Psoas muscle (tissue), 8 donors: ENCODE measurements at places on chromosomes 7 and 10. TPM values are rescaled to one million over a fixed set of nuclear protein-coding genes. Genes with fewer than 3 reads are reported as not detected.

GRCh38 chr7:24025765-24026164 is 258.2 kb upstream of the NPY start:
- DNase-seq, result no peak

- DNase-seq, result no peak
Measured at GRCh38 chr7:29478226-29478625, 85.4 kb upstream of the PRR15 start.

DNA sequence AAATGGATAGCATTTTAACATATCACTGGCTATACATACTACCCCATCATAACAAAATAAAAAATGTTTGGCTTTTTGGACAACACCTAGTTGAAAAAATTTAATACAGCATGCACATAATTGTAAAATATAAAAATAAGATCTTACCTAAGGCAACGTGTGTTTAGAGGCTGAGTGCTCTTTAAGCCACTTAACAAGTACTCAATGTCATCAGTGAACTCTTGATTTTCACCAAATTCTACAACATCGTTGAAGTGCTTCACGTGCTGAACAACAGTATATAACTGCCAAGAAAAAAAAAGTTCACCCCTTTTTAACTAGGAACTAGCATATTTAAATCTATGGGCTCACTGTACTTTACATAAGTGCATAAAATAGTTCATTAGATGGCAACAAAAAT is 49.5 kb downstream of the WAPL start:
- no peak for DNase-seq

GRCh38 chr7:124701955-124702354 is 63.6 kb downstream of the GPR37 start:
- no peak for DNase-seq

The HGF gene
- 3.7 TPM for total RNA-seq
